NT2/D1 (cell line): ENCODE measurements at places on chromosomes 6 and 20.

DNA sequence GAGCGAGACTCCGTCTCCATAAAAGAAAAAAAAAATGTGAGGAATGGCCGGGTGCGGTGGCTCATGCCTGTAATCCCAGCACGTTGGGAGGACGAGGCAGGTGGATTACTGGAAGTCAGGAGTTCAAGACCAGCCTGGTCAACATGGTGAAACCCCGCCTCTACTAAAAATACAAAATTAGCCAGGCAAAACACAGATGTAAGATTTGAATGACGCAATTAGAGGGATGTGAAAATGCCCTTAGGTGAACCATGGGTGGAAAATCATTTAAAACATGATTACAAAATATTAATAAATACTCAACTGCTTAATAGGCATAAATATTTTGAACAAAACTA lies 20.9 kb downstream of the COL9A3 start:
- DNase-seq = no peak

GRCh38 chr6:27591699-27592480 lies 119.0 kb upstream of the ZNF184 start:
- no peak for DNase-seq

GRCh38 chr6:5096482-5096881 lies 11.3 kb downstream of the PPP1R3G start:
- DNase-seq = no peak

- no peak for DNase-seq
Measured at GRCh38 chr6:74632196-74632875, 573.5 kb downstream of the COL12A1 start.

GRCh38 chr20:34143951-34144350 lies 31.9 kb upstream of the EIF2S2 start:
- DNase-seq = no peak

GRCh38 chr6:42520786-42521607 lies 42.8 kb upstream of the UBR2 start:
- DNase-seq = no peak

GRCh38 chr6:125947615-125948014 lies 9.0 kb upstream of the HINT3 start:
- no peak for DNase-seq

- DNase-seq = no peak
Measured at GRCh38 chr20:32474717-32474966, 110.5 kb downstream of the NOL4L start.
